ENCODE measurements at places on chromosomes 3 and 15.
A peak's percentile ranks its signal among the peaks of the same experiment; 100 is the strongest.

- DNase-seq: no peak
Measured at GRCh38 chr15:31294067-31294466, 32.6 kb upstream of the KLF13 start.

- DNase-seq: no peak
Measured at GRCh38 chr3:193710286-193711165, 117.5 kb downstream of the OPA1 start.

DNA sequence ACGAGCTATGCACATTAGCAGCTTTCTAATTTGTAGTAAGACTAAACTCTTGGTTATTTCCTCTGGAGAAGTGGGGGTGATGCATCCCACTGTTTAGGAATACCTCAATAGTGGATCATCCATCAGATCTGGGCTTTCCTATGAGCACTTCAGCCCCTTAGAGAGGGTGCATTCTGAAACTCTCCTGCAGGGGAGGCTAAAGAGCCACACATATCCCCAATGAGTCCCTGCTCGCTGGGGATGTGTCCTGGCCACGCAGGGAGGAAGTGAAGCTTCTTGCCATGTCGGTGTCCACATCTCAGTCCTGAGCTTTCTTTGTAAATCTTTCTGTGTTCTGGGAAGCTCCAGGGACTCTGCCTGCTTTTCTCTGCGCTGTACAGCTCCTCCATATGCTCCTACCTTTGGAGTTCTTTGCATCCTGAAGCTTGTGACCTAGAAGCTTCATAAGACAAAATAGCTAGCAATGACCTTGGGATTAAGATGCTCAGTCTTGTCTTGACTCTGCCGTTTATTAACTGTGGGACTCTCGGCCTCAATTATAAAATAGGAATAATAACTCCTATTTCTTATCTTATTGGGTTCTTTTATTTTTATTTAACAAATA lies 28.3 kb upstream of the MASP1 start:
- peak; percentile 54 for DNase-seq

- DNase-seq: no peak
Measured at GRCh38 chr15:40567111-40567510, 2.0 kb upstream of the RPUSD2 start.

GRCh38 chr3:65077124-65077523 lies 389.3 kb upstream of the ADAMTS9 start:
- no peak for DNase-seq

Data from stimulated activated CD4-positive, alpha-beta T cell treated with anti-CD3 and anti-CD28 coated beads, Interleukin-4, amount 100 ng/mL, for 48 hours (primary cell).